Neural crest cell (in vitro differentiated cells): ENCODE measurements at places on chromosomes 13 and 19. TPM values are rescaled to one million over a fixed set of nuclear protein-coding genes. Genes with fewer than 3 reads are reported as not detected.

DNA sequence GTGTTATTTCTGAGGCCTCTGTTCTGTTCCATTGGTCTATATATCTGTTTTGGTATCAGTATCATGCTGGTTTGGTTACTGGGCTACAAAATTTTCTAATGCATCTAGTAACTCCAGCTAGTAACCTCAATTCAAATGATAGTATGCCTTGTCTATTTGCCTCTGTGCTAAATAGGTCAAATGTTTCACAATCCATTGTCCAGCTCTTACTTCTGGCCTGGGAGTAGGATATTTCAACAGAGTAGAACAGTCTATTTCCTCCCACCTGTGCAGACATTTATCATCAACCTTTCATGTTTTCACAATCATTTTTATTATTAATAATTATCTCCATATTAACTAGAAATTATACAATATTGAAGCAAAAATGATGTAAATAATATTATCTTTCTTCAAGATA, 18.1 kb upstream of the NDFIP2 start:
- H3K36me3 ChIP-seq: no peaks in the 10 kb centered on the region
- peaks cover 1% of the 10 kb centered on the region for H3K4me1 ChIP-seq
- DNase-seq: no peak
- H3K27ac ChIP-seq: no peak overlapping the region

- H3K27me3 ChIP-seq: no peaks in the 10 kb centered on the region
- no peaks in the 10 kb centered on the region for H3K36me3 ChIP-seq
- peaks cover 4% of the 10 kb centered on the region for H3K4me1 ChIP-seq
- H3K27ac ChIP-seq: no peak overlapping the region
- H3K4me3 ChIP-seq: no peak overlapping the region
Measured at GRCh38 chr13:76937281-76937820, 11.0 kb upstream of the ACOD1 start.

DNA sequence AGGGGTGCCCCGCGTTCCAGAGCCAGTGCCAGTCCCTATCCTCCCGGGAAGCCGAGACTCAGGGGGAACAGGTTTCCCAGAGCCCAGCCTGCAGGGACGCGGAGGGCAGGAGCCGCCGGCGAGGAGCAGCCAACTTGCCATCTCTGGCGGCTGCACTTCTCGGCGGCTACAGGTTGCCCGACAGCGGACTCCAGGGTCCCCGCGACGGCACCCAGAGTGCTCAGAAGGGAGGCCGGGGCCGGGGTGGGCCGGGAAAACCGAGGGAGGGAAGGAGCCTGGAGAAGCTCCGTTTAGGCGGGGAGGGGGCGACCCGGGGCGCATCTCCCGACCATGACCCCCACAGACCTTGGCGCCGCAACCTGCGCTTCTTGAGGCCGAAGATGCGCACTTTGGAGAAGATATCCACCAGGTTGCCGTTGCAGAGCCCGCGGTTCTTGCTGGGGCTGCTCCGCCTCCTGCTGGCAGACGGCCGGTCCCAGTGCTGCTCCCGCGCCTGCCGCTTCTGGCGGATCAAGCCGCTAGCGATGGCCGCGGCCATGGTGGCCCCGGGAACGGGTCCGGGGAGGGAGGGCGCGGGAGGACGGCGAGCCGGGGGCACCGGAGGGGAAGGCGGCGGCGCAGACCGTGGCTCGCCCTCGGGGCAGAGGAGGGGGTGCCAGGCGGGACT, 463.8 kb downstream of the ITGBL1 start:
- H3K27me3 ChIP-seq: peaks cover 89% of the 10 kb centered on the region
- no peak overlapping the region for H3K27ac ChIP-seq
- no peaks in the 10 kb centered on the region for H3K36me3 ChIP-seq
- peak; percentile 42 for DNase-seq

DNA sequence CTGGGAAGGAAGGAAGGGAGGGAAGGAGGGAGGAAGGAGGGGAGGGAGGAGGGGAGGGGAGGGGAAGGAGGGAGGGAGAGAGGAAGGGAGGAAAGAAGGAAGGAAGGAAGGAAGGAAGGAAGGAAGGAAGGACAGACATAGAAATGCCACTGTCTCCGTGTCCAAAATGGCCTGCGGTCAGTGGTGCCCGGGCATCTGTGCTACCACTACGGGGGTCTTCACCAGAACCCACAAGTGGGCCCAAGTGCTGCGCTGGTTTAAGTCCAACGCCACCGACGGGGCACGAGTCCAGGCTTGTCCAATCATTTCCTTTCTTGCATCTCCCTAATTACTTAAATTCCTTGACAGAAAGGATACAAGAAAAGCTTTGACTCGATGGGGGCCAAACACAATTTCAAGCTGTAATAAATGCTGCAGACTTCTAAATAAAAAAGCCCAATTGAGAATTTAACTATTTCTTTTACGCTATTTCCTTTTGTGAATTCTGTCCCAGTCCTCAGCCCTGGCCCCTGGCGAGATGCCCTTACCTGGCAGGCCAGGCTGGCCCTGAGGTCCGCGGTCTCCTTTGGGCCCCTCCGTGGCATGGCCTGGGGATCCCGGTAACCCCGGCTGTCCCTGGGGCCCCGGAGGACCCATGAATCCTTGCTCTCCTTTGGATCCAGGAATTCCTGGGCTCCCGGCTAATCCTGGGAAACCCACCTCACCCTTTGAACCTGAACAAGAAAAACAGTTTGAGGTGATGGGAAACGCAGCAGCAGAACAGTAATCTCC, 136.8 kb downstream of the COL4A1 start:
- DNase-seq: no peak
- no peaks in the 10 kb centered on the region for H3K27me3 ChIP-seq
- no peak overlapping the region for H3K4me3 ChIP-seq
- H3K36me3 ChIP-seq: peaks cover 27% of the 10 kb centered on the region
- peaks cover 11% of the 10 kb centered on the region for H3K4me1 ChIP-seq
- no peak overlapping the region for H3K27ac ChIP-seq

Gene ZNF823
- 8.7 and 8.8 TPM in 2 replicates for total RNA-seq
